Cerebellum (tissue), 4 donors: ENCODE measurements at places on chromosomes 3 and 15.
A peak's percentile ranks its signal among the peaks of the same experiment; 100 is the strongest.

DNA sequence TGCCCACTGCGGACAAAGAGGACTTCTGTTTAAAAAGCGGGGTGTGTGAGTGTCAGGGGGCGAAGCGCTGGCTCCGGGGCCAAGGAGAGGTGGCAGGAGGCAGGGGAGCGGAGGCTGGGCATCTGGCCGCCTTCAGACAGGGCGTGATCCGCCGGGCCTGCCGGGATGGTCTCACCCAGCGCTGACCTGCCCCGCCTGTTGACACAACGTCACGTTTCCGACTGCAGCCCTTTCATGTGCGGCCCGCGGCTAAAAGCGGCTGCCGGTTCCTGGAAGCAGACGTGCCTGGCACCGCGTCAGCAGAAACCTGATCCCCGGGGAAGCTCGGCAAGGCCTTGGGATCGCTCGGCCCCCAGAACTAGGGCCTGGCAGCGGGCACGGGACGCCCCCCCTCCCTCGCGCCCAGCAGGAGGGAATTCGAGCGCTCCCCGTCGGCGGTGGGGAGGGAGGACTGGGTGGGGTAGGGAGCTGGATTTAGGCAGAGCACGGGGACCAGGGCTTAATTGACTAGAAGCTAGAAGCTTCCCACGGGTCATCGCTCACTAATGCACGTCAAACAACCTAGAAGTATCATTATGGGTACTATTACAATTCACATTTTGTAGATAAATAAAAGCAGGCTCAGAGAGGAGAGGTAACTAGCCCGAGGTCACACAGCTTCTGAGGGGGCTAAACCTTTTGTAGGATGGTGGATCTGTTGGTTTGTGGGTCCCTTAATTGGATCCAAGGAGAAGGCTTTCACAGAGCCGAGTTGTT, 7.7 kb downstream of the BHLHE40 start:
- peak; percentile 54 for DNase-seq

DNA sequence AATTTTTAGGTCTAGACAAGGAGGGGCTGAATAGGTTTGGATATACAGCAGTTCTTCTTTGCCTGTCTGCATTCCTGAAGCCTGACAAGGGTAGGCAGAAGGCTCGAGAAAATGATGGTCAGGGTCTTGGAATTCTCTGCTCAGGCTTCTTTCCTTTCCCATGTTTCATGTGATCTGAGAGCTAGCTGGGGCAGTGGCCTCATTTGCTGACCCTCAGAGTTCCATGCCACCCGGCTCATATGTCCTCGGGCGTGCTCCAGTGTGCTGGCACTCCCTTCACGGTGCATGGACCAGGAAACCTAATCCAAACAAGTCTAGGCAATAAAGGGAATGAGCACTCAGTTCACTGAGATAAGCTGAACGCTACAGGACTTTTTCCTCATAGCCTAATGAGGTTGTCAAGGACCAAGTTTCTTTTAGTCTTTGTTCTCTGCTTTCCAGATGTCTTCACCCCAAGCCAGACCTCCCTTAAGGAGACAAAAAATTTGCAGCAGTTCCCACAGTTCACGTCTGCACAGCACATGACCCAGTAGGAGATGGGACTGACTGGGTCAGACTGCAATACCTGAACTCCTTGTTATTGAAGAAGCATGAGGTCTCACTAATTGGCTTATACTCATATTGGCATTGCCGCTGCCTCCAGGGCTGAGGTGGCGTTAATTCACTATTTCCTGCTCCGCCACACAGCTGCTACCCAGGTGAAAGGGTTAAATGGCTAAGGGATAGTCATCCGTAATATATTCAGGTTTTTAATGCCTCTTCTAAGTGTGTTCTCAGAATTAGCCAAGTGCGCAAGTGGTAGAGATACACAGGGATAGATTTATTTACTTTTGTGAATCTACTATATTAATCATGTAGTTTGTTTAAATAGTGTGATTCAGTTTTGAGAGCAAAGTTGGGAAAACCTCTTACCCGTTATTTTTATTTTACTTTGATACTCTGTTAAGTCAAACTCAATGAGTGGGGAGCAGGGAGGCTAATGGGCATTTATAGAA, 15.3 kb upstream of the RTP4 start:
- no peak for DNase-seq

DNA sequence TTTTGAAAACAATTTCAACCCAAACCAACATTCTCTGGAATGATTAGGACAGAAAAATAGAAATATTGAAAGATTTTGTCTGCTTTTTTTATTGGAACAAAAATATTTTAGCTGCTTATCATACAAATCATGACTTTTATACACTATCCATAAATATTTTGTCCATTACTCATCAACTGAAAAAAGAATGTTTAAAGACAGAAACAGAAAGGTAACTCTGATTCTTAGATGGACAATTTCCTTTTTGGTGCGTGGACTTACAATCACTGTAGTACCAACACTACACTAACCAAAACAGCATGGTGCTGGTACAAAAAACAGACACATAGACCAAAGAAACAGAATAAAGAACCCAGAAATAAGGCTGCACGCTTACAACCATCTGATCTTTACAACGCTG, 582.8 kb upstream of the CCDC54 start:
- DNase-seq = no peak

DNA sequence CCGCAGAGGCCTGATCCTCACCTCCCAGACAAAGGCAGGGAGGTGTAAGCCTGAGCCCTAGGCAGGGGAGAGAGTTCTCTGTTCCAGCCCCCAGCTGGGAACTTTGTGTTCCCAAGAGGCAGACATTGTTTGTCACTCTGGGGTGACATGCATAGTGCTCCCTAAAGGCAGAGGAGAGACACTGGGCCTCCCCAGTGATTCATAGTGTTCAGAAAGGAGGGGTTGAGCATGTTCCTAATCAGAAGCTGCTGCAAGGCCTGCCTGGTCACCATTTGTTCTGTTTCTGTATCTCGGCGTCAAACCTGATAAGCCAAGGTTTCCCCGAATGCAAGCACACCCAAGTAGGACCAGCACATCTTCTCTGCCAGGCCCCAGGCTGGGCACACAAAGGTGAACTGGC, 24.0 kb upstream of the SLC6A6 start:
- DNase-seq = no peak

GRCh38 chr15:69562564-69562963, 109.9 kb downstream of the RPLP1 start:
- no peak for DNase-seq
